ENCODE measurements at places on chromosomes 13 and 19. TPM values are rescaled to one million over a fixed set of nuclear protein-coding genes. Genes with fewer than 3 reads are reported as not detected.

DNA sequence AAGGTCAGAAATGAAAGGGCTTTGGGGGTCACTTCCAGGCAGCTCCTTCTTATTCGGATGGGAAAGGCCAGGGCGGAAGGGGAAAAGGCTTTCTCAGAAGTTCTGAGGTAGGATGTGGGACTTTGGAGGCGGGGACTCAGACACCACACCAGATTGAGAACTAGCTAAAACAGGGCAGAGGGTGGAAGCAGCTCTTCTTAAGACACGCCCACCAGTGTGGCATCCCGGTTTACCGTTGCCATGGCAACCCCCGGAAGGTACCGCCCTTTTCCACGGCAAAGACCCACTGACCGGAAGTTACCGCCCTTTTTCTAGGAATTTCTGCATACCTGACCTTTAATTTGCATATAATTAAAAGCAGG lies 3.8 kb upstream of the LILRA5 start:
- no peak for DNase-seq

- DNase-seq, result no peak
Measured at GRCh38 chr19:29191005-29191404, 21.9 kb downstream of the UQCRFS1 start.

- no peak for DNase-seq
Measured at GRCh38 chr13:106220211-106220610, 315.3 kb downstream of the EFNB2 start.

DNA sequence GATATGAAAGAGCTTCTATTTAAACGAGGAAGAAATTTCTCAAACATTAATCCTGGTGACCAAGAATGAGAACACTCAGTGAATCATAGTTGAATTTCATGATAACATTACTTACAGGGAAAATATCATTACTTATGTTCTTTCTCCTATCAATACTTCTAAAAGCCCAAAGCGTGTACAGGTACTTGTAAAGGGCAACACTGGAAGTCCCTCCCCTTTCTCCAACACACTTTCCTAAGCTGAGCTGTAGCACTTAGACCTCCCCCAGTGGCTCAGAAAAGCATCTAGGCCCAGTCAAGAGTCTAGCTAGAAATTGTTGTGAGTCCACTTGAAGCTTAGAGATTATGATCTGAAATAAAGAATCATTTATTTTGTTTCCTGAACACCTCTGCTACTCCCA lies 150.7 kb downstream of the ABCC4 start:
- DNase-seq, result no peak

DNA sequence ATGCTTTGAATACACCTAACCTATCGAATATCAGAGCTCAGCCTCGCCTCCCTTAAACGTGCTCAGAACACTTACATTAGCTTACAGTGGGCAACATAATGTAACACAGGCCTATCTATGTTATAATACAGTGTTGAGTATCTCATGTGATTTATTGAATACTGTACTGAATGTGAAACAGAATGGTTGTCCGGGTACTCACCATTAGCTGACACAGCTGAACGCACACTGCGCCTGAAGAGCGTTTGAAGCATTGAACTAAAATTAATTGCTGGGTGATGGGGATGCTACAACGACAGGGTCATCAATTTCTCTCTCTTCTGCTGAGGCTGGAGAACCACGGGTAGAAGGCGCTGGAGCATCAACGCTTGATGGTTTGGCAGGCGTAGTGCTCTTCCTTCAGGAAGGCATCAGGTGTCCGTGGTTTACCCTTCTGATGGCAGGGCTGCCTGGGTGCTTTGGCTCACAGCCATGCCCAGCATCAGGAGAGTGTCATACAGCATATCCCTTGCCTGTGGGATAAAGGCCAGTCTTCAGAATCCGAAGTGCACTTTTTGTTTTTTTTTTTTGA lies 46.9 kb upstream of the UBE2L5 start:
- DNase-seq, result no peak

GRCh38 chr19:55486043-55486970 lies 1.3 kb downstream of the NAT14 start:
- no peak for DNase-seq

The LDLR gene
- 392 TPM for total RNA-seq

The MUC16 gene
- under 0.01 TPM for total RNA-seq

The HIF3A gene
- 0.64 TPM for total RNA-seq

The SULT2A1 gene
- total RNA-seq, result not detected

The CNN1 gene
- 148 TPM for total RNA-seq

The FFAR3 gene
- total RNA-seq, result not detected
